ENCODE measurements at places on chromosomes 7 and 10.

DNA sequence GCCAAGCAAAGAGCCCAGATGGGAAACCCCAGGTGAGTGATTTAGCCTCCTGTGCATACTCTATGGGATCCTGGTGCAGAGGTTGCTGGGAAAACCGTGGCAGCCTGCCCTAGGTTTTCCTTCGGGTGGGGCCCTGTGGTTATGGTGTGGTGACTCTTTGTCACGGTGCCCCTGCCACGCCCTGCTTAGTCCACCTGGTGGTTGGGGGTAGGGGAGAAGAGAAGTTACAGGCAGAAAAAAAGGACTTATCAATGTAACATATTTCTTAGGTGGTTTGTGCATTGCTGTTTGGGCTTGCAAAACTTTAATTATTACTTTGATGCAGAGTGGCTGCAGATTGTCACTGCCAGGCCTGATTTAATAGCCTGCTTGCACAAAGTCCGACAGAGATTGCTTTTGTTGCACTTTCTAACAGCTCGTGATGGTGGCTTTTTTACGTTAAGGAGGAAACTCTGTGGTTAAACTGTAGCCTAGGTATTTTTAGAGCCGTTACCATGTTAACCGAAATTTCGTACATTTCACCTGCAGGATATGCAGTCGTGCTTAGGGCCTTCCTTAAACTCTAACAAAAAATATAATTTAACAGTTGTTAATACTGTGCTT lies 197.4 kb downstream of the RNLS start:
- no peak for DNase-seq

DNA sequence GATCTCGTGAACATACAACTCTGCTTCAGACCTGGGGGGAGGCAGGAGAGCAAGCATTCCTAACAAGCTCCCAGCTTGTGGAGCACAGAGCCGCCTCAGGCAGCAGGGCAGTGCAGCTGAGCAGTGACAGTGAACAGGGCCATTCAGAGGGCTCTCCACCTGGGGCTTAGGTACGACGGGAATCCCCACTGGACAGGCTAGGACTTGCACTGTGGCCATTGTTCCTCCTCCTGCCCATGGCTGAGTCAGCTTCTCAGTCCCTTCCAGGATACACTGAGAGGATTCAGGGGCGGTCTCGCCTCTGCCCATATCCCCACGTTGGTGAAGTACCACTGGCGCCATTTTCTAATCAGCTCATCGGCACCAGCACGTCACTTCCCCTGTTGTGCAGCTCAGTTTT lies 71.1 kb downstream of the FIGNL1 start:
- DNase-seq = no peak

DNA sequence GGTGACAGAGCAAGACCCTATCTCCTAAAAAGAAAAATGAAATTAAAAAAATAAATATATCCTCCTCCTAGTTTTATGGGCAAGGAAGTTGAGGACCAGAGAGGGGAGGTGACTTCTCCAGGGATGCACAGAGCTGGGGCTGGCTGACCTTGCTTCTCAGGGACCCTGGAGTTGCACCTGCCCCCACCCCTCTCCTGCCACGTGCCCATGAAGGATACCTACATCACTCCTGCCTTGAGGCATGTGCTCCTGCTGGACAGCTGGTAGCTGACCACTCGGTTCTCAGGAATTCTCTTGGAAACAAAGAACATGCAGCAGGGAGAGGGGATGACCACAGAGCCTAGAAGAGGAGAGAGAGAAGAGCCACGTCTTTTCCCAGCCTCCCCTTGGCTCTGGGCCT lies 522 bp downstream of the CCL24 start:
- DNase-seq = no peak

DNA sequence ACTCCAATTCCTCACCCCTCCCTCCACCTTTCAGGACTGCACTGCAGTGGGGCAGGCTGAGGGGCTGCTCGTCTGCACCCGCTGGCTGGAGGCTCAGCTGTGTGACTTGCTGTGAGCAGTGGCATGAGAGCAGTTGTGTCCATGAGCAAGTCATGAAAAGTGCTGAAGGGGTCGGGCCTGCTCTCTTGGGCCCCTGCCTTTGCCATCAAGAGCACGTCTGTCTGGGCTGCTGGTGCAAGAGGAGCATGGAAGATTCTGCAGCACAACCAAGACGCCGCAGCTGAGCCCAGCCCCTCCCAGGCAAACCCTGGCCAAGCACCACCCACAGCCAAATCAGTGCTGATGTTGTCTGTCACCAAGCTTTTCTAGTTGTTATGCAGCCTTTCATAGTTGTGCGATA lies 284.3 kb downstream of the TCERG1L start:
- no peak for DNase-seq

GRCh38 chr7:30938435-30939316 lies 25.1 kb upstream of the GHRHR start:
- peak; percentile 38 for DNase-seq

Data from spinal cord (tissue), 10 donors.